ENCODE measurements at places on chromosomes 3 and 15. TPM values are rescaled to one million over a fixed set of nuclear protein-coding genes. Genes with fewer than 3 reads are reported as not detected.
A peak's percentile ranks its signal among the peaks of the same experiment; 100 is the strongest.

DNA sequence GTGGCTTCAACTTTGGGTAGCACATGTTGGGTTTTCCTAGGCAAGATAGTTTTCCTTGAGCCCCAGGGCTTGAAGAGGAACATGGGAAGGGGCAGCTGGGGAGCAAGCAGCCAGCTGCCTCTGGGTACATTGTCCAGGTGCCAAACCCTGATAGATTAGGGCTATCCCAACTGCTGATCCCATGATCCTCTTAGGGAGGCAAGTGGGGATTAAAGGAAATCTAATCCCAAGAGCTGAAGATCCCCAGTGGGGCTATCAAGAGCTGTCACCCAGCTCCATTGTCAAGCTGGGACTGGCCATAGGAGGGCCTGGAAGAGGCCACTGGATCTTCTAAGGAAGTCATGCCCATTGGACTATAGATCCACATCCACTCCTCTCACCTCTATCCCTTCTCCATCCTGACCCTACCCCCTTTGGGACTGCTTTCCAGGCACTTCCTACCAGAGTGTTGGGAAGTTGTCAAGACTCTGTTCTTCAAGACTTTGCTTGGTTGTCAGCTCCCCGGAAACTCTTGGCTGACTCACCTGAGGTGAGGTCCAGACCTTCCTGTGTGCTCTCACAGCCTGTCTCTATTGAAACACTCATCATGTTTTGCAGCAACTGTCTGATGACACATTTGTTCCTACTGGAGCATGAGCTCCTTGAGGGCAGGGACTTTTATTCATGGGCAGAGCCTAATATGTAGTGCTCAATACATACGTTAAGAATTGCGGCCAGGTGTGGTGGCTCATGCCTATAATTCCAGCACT is 5.9 kb downstream of the CAMK2N2 start:
- DNase-seq, result no peak

DNA sequence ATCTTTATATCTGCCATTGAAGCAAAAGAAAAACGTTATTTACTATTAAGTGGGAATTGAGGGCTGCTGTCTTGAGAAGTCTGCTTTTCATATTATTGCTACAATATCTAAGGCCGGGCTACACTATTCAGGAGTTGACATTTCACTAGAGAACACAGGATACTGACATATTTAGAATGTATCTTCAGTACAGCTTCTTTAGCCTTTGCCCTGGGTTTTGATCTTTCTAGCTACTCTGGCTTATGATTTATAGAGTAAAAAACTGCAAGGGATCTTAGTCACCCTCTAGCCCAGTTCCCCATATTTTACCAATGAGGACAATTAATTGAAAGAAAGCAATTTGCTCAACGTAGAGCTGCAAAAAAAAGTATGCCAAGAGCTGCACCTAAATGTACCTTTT is 307.4 kb upstream of the DPPA4 start:
- DNase-seq, result no peak

CEMIP gene
- total RNA-seq, result 6.5 TPM

GRCh38 chr15:79629687-79630086 is 197.6 kb downstream of the MINAR1 start:
- no peak for DNase-seq

LRTM1 gene
- total RNA-seq, result 7.4 TPM

ASB14 gene
- 0.10 TPM for total RNA-seq

GRCh38 chr3:72032441-72033135 is 247.6 kb upstream of the PROK2 start:
- DNase-seq, result no peak

HCN4 gene
- 0.10 TPM for total RNA-seq

- no peak for DNase-seq
These were observed 24.9 kb downstream of the ZMAT3 start for GRCh38 chr3:179046497-179047353.

- no peak for DNase-seq
These were observed 1.6 kb upstream of the MCTP2 start for GRCh38 chr15:94229591-94230369.

- DNase-seq, result no peak
These were observed 22.5 kb downstream of the NGRN start for GRCh38 chr15:90287946-90288345.

OXTR gene
- 0.59 TPM for total RNA-seq

IGF2BP2 gene
- 39.1 TPM for total RNA-seq

DNA sequence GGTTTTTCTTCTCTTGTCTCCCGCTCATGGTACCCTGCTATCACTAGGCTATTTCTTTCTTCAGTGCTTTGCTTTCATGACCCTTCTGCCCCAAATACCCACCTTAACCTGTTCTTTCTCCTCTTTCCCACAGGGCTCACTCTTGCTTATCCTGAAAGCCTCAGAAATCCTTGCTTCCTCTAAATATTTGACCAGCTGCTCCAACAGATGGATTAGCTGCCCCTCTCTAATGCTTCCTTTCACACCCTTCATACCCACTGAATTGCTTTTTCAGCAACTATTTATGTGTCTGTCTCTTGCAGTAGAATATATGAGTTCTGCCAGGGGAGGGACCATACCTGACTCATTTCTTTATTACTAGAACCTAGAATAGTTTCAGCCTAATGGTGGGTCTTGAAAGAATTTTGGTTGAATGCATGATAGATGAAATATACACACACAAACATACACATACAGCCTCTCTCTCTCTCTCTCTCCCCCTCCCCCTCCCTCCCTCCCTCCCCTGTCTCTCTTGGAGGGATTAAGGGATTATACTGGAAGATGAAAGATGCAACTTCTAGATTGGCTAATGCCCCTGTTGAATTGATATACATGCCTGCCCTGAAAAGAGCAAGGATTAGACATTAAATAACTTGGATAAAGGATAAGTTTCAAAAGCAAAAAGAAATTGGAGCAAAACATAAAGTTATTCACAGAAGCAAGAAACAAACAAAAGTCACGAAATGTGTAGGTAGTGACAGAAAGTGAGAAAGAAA is 95.0 kb upstream of the GADL1 start:
- no peak for DNase-seq

DNA sequence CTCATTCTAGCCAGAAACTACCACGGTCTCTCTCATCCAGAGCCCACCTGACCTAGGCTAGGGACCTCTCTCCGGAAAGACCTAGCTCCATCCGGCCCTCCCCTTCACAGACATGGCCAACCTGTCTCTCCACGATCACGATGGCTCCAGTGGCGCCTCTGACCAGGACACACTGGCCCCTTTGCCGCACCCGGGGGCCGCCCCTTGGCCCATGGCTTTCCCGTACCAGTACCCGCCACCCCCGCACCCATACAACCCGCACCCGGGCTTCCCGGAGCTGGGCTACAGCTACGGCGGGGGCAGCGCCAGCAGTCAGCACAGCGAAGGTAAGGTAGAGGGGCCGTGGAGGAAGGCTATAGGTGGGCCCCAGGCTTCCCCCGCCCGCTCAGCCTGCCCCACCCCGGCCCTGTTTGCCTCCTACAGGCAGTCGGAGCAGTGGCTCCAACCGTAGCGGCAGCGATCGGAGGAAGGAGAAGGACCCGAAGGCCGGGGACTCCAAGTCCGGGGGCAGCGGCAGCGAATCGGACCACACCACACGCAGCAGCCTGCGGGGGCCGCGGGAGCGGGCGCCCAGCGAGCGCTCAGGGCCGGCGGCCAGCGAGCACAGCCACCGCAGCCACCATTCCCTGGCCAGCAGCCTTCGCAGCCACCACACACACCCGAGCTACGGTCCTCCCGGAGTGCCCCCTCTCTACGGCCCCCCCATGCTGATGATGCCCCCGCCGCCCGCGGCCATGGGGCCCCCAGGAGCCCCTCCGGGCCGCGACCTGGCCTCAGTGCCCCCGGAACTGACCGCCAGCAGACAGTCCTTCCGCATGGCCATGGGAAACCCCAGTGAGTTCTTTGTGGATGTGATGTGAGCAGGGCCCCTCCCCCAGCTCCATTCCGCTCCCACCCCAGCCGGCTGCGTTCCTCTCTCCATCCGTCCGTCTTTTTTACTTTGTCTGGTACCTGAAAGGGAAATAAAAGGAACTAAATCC is 4.5 kb upstream of the AP2M1 start:
- no peak for DNase-seq

DNA sequence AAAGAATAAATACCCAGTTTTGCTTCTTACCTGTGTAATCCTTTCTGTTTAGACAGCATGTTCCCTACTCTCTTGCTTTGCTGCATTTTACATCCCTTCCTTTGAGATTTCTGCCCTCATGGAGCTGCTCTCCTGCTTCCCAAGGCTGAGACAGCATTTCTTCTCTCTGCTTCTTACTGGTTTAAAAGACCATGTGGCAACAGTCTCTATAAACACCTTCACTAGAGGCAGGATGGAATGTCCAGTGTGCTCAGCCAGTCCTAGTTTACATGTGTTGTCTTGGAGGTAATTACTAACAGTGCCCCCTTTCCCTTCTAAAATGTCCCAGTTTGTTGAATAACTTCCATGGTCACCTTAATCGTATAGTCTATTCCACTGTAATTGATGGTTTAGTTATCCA is 262.3 kb downstream of the CNTN3 start:
- DNase-seq, result no peak

- DNase-seq, result no peak
These were observed 565.8 kb downstream of the IGSF11 start for GRCh38 chr3:118468801-118469200.

CLSTN2 gene
- 2.9 TPM for total RNA-seq

DNA sequence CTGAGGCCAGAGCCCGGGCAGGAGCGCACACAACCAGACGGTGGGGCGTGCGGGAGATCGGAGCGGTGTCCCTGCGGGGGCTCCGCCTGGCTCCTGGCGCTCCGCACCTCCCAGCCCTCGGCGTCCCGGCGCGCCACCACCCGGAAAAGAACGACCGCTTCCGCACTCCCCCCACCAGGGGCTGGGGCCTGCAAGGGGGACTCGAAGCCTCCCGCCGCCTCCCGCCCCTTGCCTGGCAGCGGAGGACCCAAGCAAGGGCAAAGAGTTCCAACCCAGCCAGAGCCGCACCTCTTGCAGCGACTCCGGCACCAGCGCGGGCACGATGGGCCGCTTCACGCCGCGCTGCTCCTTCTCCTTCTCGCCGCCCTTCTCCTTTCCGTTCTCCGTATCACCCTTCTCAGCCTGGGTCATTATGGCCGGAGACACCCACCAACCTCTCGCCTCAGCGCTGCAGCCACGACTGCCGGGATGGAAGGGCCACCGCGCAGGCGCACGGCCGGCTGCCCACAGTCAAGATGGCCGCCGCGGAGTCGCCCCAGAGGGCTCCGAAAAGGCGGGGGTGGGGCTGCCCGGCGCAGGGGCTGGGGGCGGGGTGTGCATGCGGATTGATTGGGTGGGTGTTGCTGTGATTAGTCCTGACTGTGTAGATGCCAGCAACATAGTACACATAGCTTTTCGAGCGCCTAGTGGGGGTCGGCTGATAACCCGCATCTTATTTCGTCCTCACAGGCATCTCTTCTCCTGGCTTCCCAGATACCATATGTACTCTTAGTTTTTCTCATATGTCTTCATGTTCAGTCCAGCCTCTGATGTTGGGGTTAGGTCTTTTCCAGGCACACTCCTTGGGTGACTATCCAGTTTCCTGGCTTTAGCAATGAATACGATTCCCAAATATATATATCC is at the start of gene ACTR8:
TSS of gene ACTR8 (minus strand) at position 462 of the 903 bp plus-strand sequence. CDS start at position 411, 51 bp downstream.
- DNase-seq, result peak; percentile 80

DNA sequence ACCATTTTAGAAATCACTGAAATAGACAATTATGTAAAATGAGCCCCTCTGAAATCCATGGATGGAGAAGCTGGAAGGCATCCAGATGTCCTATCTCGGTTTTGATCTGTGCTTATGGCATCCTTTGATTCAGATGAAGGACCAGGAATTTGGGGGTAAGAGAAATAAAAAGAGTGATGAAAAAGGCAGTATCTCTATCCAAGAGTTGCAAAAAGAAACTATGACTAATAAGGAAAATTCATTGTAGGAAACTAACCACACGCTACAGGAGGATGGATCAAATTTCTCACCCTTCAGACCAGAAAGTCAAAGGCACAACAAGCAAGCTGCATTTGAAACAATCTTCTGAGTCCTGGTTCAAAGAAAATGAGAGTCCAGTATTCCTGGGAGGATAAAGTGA is 34.8 kb downstream of the SRGAP3 start:
- peak; percentile 67 for DNase-seq

DNA sequence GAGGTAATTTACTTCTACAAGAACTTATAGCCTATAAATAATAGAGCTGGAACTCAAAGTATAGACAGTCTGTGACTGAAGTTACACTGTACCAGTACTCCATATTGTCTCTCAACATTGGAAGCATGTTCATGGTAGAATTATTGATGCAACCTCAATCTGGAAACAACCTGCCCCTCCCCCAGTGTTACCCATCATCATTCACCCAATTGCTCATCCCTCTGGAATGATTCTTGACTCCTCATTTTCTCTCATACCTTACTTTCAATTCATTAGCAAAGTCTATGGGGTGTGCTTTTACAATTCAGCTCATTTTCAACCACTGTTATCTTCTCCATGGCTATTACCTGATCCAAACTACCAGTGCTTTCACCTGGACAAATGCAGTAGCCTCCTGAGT is 151.7 kb downstream of the CPNE4 start:
- DNase-seq, result no peak

GRCh38 chr3:115788921-115789470 is 165.7 kb downstream of the GAP43 start:
- DNase-seq, result peak; percentile 45

All from skin of body (tissue), 3 donors.